Renal cortex interstitium (tissue), 15 donors: ENCODE measurements at places on chromosomes 3 and 15.

DNA sequence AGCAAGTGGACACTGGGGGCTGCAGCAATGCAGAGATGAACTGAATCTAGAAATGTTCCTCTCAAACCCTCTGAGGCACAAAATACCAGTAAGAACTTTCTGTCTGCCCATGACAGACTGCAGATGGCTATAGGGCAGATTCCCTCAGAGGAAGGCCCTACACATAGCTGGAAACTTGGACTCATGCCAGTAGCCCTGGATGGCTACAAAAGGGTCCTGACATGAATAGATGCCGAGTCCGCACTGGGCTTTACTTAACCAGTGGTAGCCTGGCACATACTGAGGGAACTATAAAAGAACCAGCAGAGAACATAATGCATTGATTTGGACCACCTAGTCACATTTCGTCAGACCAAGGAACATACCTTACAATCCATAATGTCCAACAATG lies 66.7 kb downstream of the C3orf80 start:
- DNase-seq: no peak

- DNase-seq: no peak
These were observed 60.1 kb downstream of the KY start for GRCh38 chr3:134590766-134591165.

GRCh38 chr15:91304210-91304609 lies 204.2 kb downstream of the SV2B start:
- DNase-seq: no peak

GRCh38 chr3:156519758-156520162 lies 35.2 kb downstream of the SSR3 start:
- no peak for DNase-seq

DNA sequence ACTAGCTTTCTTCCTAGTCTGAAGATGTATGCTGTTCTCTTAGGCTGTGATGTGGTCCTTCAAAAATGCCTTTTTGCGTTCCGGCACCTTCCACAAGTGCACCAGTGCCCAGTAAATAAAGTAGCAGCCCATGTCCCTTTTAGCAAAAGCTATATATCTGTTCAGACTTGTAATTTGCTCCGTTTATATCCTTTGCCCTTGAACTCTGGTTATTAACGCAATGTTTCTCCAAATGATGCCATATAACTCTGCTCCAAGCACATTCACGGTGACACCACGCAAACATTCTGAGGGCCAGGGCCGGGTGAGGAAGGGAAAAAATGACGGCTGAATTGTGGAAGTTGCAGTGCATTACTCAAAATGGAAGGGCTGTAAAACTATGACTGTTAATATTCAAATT lies 1001.1 kb upstream of the NR2F2 start:
- DNase-seq: no peak

GRCh38 chr3:70770650-70771049 lies 458.2 kb upstream of the MDFIC2 start:
- no peak for DNase-seq
